Sciatic nerve (tissue), 2 donors: ENCODE measurements at places on chromosomes 4 and X. TPM values are rescaled to one million over a fixed set of nuclear protein-coding genes. Genes with fewer than 3 reads are reported as not detected.

The ALAS2 gene
- total RNA-seq = 65.2 TPM

The MFAP3L gene
- total RNA-seq = 30.7 TPM

The HMX1 gene
- total RNA-seq = not detected

GRCh38 chr4:8409264-8410065, 31.1 kb downstream of the ACOX3 start:
- peak; percentile 74 for DNase-seq

DNA sequence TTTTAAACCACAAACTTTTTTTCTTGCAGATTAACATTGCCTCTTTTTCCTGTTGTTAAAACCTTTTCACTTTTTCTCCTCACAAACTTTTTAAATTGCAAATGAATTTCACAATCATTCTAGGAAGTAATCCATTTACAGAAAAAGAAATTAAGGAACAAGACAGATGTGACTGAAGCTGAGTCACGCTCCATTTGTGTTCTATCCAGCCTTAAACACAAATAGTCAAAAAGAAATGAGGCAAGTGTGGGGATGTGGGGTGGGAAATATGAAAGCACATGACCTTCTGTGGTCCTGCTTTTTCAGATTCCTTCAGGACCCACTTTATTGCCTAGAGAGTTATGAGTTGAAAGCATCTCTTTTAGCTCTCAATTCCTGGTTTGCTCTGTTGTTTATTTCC, 197.0 kb downstream of the ADGRL3 start:
- no peak for DNase-seq

DNA sequence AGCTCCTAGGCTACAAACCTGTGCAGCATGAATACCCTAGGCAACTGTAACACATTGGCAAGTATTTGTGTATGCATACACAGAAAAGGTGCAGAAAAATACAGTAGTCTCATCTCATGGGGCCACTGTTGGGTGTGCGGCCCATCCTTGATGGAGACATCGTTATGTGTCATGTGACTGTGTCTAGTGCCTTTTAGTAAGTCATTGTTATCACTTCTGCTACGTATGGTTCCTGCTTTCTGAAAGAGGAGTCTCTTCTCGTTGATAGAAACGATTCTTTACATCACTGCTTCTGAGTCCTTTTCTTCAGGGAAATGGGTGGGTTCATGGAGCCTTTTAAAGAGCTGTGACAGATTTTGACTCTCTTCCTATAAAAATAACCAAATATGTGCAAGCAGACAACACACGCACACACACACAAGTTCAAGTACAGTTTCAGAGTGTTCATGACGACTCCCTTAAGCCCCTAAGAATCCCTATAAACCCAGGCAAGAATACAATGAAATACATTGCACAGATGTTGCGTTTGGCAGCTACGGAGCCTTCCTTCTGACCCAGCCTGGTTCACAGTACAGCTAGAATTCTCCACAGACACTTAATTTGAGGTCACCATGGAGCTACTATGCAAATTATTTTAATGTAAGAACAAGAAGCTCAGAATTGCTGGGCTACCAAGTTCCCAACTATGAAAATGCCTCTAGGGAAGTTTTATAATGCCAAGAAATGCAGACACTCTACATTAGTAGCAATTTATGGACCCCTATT, 10.2 kb upstream of the STK32B start:
- no peak for DNase-seq

GRCh38 chr4:178633263-178633662, 1191.0 kb upstream of the AGA start:
- DNase-seq = no peak

DNA sequence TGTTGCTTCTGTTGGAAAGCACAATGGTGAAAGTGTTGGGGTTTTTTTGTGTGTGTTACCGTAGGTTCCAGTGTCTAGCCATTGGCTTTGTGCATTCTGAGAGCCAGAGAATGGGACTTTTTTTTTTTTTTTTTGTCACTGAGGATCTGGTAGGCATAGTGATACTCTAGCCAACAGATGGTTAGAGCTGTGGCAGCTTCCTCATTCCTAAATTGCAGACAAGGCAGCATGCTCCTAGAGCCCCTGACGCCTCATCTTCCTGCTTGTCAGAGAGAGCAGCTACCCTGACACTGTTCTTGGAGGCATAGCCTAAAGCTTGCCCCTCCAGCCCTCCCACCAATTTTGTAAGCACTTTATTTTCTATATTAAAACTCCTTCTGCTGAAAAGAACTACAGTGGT, 27.0 kb downstream of the ARHGEF9 start:
- no peak for DNase-seq

DNA sequence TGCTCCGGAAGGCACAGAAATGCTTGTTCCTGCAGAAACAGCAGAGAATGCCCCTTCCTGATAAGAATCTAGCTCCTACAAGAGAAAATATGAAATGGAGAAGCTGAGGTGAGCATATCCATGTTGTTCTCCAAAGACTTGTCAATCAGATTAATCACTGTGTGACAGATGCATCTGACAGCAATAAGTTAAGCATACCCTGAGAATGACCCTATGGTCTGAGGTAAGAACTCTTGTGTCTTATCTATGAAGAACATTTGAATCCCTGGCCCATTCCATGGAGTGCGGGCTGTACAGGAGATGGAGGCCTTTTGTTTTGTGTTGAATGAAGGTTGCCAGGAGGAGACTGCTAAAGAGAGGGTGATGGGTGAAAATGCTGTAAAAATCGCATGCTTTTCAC, 21.5 kb upstream of the ASB5 start:
- DNase-seq = no peak

- no peak for DNase-seq
Observed at GRCh38 chr4:184895012-184895695, 69.4 kb upstream of the ACSL1 start.

DNA sequence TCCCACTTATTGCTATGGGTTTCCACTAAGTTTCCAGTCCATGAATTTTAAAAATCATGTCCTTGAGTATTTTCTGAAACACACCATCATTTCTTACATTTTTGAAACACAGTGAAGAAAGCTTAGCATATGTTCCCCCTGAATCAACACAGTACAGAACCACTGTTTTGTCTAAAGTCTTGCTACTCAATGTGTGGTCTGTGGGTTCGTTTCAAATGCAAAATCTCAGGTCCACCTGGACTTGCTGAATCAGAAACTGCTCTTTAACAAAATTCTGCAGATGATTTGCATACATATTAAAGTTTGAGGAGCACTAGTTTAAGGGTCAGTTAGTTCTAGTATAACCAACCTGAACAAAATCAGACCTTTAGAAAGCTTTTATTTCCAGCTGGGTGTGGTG, 60.4 kb downstream of the SUPT20HL2 start:
- no peak for DNase-seq
